ENCODE measurements at places on chromosomes 2 and 18.

- DNase-seq, result no peak
Measured at GRCh38 chr2:139099721-139100120, 319.5 kb upstream of the NXPH2 start.

DNA sequence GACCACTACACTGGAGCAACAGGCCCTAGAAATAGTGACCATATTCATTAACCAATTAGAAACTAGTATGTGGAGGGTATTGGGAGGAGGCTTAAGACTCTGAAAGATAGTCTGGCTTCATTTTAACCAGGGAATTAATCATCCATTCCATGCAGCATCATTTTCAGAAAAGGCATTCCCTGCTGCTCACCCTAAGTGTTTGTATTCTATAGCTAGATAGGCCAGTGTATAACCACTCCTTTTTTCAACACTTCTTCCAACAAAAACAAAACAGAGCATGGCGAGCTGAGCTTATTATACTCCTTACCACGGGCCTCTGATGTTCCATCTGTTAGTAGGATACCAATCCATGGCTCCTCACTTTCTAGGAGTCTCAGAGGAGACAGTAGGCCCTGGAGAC lies 112.0 kb upstream of the PKDCC start:
- DNase-seq, result no peak

GRCh38 chr18:31612124-31612523 lies 20.4 kb downstream of the TTR start:
- no peak for DNase-seq

DNA sequence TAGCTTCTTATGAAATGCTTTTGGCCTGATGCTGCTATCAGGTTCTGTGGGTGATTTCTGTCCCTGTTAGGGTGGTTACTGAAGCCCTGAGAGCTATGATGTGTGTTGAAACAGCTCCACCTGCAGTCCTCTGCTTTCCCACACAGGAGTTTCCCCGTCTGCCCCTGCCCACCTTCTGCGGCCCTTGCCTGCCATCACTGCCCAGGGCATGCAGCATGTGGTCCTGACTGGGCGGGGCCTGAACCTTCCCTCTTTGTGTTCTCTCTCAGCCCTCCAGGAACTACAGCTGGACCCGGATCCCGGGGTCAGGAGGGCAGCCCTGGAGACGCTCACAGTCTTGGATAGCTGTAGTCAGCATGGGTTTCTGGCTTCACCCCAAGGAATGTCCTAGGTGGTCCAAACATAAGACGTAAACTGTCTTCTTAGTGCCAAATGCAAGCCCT lies 21.4 kb downstream of the HJURP start:
- DNase-seq, result peak; percentile 90

- DNase-seq, result no peak
Measured at GRCh38 chr2:191008286-191008685, 5.7 kb downstream of the STAT1 start.

GRCh38 chr2:177302552-177302951 lies 38.0 kb upstream of the NFE2L2 start:
- DNase-seq, result no peak

DNA sequence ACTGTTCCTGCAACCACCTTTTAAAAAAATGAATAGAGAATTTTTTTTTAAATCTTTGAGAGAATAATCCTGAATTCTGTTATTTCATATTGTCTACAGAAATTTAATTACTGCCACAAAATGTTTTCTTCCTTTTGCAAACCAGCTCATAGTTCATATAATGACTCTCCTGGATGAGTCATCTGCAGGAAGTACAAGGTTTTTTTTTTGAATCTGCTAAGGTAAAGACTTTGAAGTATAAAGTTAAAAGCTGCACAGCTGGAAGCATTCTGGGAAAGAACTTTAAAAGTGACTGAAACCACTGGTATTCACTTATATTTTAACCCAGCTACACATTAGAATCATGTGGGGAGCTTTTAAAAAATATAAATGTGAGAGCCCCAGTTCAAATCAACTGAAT lies 25.4 kb downstream of the SESTD1 start:
- peak; percentile 41 for DNase-seq

GRCh38 chr18:75086494-75087034 lies 122.4 kb downstream of the PTGR3 start:
- no peak for DNase-seq

DNA sequence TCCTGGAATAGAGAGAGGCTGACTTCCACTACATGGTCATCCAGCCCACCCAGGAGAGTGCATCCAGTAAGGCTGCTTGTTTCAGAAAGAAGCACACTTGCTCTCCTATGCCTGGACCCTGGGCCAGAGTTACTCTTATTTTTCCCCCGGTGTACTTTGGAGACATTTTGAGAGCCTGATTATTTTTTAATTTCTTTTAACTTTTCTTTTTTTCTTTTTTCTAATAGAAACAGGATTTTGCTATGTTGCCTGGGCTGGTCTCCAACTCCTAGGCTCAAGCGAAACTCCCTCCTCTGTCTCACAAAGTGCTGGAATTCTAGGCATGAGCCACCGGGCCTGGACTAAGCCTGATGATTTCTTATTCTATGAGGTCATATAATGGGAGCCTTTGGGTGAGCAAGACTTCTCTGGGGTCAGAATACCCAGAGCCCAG lies 62.2 kb downstream of the RPL37A start:
- DNase-seq, result no peak

- peak; percentile 92 for DNase-seq
Measured at GRCh38 chr2:237223201-237223861, 137.6 kb downstream of the COPS8 start.

- DNase-seq, result no peak
Measured at GRCh38 chr18:79345366-79345765, 50.4 kb upstream of the NFATC1 start.

DNA sequence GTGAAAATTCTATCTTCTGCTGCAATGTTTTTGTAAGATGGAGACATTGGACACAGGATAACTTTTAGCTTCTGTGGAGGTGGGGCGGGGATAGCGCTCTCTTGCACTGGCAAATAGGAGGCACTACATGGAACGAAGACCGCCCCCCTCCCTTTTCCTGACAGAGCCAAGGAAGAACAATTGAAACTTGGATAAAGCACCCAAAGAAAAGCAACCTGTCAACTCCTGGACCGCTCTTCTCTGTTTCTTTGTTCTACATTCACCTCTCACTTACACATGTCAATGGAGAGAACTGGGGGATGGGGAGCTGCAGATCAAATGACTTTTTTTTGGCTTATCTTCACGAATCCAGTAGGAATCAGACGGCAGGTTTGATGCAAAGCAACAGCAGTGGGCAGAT lies 126.3 kb upstream of the CHAC2 start:
- no peak for DNase-seq

GRCh38 chr2:17589406-17590035 lies 49.0 kb downstream of the VSNL1 start:
- peak; percentile 42 for DNase-seq

GRCh38 chr2:119338826-119339561 lies 27.6 kb downstream of the C2orf76 start:
- no peak for DNase-seq

DNA sequence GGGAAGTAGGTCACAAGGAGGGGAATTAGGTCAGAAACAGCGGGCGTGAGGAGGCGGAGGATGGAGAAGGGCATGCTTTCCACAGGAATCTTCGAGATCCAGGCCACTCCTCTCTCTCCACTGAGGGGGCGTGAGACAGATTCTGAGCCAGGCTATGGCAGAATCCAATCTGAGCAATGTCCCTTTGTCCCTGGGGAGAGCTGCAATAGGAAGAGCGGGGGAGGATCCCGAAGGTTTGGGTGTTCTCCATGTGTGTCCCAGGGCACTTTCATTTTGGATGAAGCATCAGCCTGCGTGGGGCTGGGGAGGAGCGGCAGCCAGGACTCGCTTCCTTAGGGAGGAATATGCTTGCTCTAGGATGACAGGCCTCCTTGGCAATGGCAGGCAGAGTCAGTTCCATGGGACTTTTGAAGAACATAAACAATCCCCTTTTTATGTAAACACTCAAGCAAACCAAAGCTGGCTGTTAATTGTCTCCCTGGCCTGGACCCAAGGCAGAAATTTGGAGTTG lies 84.0 kb downstream of the LIPG start:
- peak; percentile 84 for DNase-seq

GRCh38 chr2:27067385-27067784 lies 4.1 kb downstream of the OST4 start:
- DNase-seq, result no peak

DNA sequence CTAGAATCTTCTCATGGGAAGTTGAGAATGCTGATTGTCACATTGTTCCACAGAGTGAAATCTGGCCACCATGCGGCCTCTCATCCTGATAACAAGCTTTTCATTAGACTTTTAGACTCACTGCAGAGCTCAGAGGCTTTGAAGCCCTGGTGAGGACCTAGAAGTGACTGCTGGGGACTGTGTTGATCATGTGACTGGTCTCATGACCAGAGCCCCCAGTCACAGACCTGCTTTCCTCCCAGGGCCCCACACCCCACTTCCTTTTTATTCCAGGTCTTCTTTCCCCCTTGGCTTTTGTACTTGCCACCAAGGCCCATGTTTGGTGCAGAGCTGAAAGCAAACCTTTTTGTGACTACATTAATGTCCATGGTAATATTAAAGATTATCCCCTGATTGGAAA lies 45.2 kb downstream of the PRKCE start:
- no peak for DNase-seq

- DNase-seq, result no peak
Measured at GRCh38 chr2:60116161-60116875, 437.1 kb downstream of the BCL11A start.

GRCh38 chr2:236256366-236256985 lies 7.7 kb downstream of the ASB18 start:
- no peak for DNase-seq

DNA sequence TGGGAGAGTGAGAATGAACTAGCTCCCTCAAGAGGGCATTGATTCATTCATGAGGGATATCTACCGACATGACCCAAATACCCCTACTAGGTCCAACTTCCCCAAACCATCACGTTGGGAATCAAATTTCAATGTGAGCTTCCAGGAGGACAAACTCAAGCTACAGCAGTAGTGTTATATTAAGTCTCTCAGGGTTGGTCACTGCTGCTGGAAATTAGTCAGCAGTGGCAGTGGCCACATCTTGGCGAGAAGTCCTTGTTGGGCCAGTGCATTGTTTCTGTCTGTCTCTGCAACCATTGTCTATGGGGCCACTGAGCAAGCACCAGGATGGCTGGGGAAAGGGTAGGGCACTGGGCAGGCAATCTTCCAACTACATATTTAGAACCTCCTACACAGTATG lies 47.5 kb downstream of the THUMPD2 start:
- DNase-seq, result no peak

- peak; percentile 70 for DNase-seq
Measured at GRCh38 chr2:45494275-45494977, 116.6 kb downstream of the SRBD1 start.

All from H4 (cell line).